ENCODE measurements at places on chromosomes 12 and 14.

DNA sequence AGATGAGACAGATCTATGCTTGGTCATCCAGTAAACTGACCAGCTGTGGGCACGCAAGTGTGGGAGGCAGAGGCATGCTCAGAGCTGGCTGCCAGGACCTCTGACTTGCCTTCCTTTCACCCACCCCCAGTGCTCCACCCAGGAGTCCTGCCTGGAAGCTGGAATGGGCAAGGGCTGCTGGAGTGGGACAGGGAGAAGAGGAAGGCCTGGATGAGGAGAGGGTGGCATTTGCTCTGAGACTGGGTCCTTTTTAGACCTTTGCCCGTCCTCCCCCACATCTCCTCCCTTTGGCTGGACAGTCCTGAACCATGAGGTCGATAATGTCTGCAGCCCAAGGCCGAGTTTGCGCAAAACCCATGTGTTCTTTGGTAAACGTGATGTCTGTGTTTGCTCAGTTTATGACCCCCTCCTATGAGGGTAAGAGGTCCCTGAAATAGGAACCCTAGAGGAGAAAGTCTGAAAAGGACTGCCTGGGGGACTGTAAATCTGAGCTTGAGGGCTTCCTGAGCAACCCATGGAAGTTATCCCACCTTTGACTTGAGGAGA, 3.8 kb upstream of the INHBE start:
- H3K4me1 ChIP-seq, result peaks cover 8% of the 10 kb centered on the region
- DNase-seq, result no peak
- H3K4me3 ChIP-seq, result no peak overlapping the region
- H3K27me3 ChIP-seq, result no peaks in the 10 kb centered on the region

GRCh38 chr12:79844693-79845092, 90.2 kb downstream of the PPP1R12A start:
- peak; percentile 47 for DNase-seq
- H3K4me3 ChIP-seq, result no peak overlapping the region
- no peaks in the 10 kb centered on the region for H3K4me1 ChIP-seq
- H3K36me3 ChIP-seq, result no peaks in the 10 kb centered on the region

DNA sequence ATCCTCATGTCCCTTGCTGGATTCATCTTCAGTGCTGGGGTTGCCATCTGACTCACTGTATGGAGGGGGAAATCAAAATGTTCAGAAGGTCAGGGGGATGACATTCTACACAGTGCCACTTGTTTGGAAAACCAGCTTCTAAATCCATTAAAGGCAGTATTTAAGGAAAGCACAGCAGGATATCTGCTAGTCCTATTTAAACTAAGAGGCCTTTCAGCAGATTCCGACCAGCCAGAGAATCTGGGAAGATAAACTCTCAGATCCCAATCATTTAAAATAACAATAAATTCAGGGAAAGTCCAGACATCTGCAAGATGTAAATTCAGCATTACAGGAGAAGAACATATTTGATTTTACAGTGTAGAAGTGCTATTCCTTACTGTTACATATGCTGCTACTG, 3.8 kb downstream of the SIX4 start:
- H3K27ac ChIP-seq, result no peak overlapping the region
- DNase-seq, result no peak

GRCh38 chr12:46403719-46404070, 31.1 kb upstream of the SLC38A2 start:
- H3K36me3 ChIP-seq, result no peaks in the 10 kb centered on the region
- peaks cover 2% of the 10 kb centered on the region for H3K4me1 ChIP-seq
- H3K27me3 ChIP-seq, result no peaks in the 10 kb centered on the region
- no peak for DNase-seq
- H3K27ac ChIP-seq, result no peak overlapping the region
- H3K4me3 ChIP-seq, result no peak overlapping the region

DNA sequence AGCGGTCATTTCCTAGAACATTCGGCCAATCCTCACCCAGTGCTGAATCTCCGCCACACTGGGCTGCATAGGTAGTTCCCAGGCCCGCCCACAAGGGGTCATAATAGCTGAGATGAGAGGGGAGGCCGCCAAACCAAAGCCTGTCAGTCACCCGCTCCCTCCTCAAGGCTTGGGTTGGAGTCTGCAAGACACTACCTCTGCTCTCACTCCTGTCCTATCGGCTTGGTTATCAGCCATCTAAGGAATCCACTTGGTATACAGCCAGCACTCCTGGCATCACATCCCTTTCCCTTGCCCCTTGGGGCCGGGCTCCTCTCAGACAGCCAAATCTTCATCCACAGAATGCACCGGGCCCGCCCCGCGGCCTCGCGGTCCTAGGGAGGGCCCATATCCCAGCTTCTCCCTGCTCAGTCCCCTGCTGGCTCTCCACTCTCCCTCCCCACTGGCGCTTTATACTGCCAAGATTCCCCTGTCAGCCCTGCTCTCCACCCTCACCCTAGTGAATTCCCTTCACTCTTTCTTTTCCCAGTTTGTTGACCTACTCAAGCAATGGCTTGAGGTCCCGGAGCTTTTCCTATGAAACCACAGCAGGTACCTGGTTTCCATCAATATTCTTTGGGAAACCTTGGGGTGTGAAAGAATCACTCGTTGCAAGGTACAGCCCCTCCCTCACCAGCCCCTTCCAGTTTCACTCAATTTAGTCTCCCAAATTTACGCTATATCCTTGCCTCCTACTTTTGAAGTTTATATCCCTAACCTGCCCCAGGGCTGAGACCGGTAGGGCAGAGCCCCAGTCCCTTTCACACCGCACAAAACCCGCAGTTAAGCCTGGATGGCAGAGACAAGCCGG, 1.4 kb downstream of the IFFO1 start:
- H3K27ac ChIP-seq, result no peak overlapping the region
- H3K4me3 ChIP-seq, result peak overlapping the region; percentile 50

- DNase-seq, result no peak
- no peak overlapping the region for H3K27ac ChIP-seq
- no peak overlapping the region for H3K4me3 ChIP-seq
- H3K36me3 ChIP-seq, result no peaks in the 10 kb centered on the region
These were observed 45.3 kb upstream of the RAP1B start for GRCh38 chr12:68565391-68565903.

DNA sequence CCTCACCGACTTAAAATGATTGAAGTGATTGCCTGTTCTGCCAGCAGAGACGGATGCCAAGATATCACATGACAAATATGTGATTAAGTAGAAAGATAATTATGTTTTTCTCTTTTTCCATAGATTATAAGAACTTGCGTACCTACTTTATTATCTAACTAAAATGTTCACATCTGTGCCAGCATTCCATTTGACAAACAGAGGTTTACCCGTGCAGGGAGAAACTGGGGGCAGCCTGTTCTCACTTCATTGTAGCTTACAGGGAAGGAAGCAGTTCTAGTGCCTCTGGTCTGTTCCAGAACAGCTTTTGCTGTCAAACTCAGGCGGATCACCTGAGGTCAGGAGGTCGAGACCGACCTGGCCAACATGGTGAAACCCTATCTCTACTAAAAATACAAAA, 29.6 kb downstream of the CCDC62 start:
- DNase-seq, result no peak
- no peaks in the 10 kb centered on the region for H3K4me1 ChIP-seq
- H3K4me3 ChIP-seq, result no peak overlapping the region
- no peak overlapping the region for H3K27ac ChIP-seq
- H3K36me3 ChIP-seq, result no peaks in the 10 kb centered on the region

GRCh38 chr12:50088577-50089335, 3.6 kb downstream of the SMARCD1 start:
- no peak for DNase-seq
- H3K4me1 ChIP-seq, result no peaks in the 10 kb centered on the region
- H3K36me3 ChIP-seq, result peaks cover 27% of the 10 kb centered on the region
- no peak overlapping the region for H3K4me3 ChIP-seq
- no peak overlapping the region for H3K27ac ChIP-seq
- H3K27me3 ChIP-seq, result no peaks in the 10 kb centered on the region

DNA sequence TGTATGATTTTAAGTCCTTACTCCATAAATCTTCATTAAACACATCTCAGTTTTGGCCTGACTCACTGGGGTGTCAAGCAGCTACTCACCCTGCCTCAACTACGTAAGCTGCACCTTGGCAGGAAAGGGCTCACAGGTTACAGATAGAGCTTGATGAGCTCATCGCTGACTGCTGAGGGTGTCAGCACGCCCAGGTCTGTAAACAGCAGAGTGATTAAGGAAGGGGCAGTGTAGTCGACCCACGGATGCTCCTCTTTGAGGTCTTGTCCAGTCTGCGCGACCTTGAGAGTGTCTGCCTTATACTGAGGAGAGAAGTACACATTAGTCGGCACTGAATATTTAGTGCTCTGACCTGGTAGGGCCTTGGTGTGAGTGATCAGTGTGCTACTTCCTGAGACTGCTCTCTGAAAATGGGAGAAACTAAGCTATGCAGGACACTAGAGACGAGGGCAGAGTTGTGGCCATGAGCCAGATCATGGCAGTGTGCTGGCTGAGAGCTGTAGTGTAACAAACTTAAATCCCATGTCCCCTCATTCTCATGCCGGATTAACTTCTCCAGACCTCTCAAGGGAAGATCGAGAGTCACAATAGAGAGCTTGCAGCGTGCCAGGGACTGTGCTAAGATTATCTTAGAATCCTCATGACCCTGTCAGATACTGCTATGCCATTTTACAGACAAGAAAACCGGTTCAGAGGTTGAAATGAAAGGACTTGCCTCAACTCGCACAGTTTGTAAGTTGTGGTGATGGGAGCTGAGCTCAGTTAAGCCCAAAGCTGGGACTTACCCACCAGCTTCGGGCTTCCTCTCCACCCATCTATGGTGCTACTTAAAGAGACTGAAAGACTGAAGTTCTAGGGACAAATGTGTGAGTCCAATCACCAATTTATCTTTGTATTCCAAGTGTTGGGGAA, 11.6 kb downstream of the EIF2B1 start:
- no peak for DNase-seq
- no peaks in the 10 kb centered on the region for H3K27me3 ChIP-seq

- no peak overlapping the region for H3K4me3 ChIP-seq
- peaks cover 7% of the 10 kb centered on the region for H3K4me1 ChIP-seq
- H3K36me3 ChIP-seq, result no peaks in the 10 kb centered on the region
- no peaks in the 10 kb centered on the region for H3K27me3 ChIP-seq
- H3K27ac ChIP-seq, result no peak overlapping the region
These were observed 12.8 kb downstream of the SERPINA1 start for GRCh38 chr14:94375552-94376107.

GRCh38 chr12:22893878-22894277, 268.9 kb downstream of the ETNK1 start:
- H3K27me3 ChIP-seq, result no peaks in the 10 kb centered on the region
- no peak overlapping the region for H3K27ac ChIP-seq
- no peaks in the 10 kb centered on the region for H3K4me1 ChIP-seq
- no peaks in the 10 kb centered on the region for H3K36me3 ChIP-seq

DNA sequence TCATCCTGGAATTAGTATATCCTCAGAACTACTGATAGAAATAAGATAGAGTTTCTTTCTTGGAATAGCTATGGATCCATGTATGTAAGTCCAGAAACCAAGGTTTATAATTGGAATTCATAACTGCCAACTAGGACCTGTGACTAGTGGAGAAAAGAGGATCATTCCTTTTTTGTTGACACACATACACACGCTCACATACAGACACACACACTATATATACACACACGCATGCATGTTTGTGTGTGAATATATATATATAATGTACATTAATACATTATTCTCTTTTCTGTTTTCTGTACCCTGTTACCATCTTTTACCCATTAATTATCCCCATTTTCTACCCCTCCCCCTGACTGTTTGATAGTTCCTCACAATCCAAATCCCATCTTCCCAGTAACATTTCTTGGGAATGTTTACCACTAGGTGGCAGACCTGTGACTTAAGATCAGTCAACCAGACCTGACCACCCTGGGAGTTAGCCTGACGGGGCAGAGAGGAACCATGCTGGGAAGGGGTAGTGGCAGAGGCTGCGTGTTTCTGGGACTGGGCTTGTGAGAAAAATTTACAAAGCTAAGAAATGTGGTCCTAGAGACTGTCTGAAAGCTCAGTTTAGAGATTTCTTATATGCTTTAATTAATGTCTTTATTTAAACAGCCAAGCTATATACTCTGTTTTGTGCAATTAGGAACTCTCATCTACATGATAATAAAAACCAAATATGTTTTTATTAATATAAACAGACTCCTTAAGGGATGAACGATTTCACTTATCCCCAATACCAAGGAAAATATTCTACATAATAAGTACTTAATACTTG, 308.0 kb downstream of the PPFIA2 start:
- H3K36me3 ChIP-seq, result no peaks in the 10 kb centered on the region
- H3K27ac ChIP-seq, result no peak overlapping the region
- no peaks in the 10 kb centered on the region for H3K27me3 ChIP-seq
- no peak overlapping the region for H3K4me3 ChIP-seq
- peak; percentile 77 for DNase-seq
- H3K4me1 ChIP-seq, result no peaks in the 10 kb centered on the region

GRCh38 chr12:98156697-98157096, 358.7 kb upstream of the TMPO start:
- H3K27ac ChIP-seq, result no peak overlapping the region
- no peak overlapping the region for H3K4me3 ChIP-seq
- H3K4me1 ChIP-seq, result no peaks in the 10 kb centered on the region

DNA sequence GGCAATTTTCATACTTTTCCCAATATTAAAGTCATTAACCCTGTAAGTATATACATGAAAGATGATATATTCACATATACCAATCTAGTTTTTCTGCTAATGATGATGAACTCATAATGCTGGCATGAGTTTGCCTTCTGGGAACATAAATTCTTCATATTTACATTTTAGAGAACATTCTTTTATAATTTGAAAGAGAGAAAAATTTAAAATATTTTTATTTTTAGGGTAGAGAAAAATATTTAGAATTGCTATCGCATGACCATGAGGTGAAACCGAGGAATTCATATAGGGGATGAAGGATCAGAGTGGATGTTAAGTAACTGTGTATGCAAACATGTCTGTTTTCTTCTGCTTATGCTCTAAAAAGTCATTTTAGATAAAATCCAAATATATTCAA, 825.3 kb upstream of the FLRT2 start:
- DNase-seq, result no peak
- H3K4me1 ChIP-seq, result no peaks in the 10 kb centered on the region
- H3K27me3 ChIP-seq, result no peaks in the 10 kb centered on the region
- H3K27ac ChIP-seq, result no peak overlapping the region
- H3K36me3 ChIP-seq, result no peaks in the 10 kb centered on the region

- H3K36me3 ChIP-seq, result no peaks in the 10 kb centered on the region
- no peaks in the 10 kb centered on the region for H3K27me3 ChIP-seq
- H3K27ac ChIP-seq, result no peak overlapping the region
- H3K4me1 ChIP-seq, result no peaks in the 10 kb centered on the region
- H3K4me3 ChIP-seq, result no peak overlapping the region
These were observed 8.0 kb upstream of the ASB8 start for GRCh38 chr12:48165089-48165981.

DNA sequence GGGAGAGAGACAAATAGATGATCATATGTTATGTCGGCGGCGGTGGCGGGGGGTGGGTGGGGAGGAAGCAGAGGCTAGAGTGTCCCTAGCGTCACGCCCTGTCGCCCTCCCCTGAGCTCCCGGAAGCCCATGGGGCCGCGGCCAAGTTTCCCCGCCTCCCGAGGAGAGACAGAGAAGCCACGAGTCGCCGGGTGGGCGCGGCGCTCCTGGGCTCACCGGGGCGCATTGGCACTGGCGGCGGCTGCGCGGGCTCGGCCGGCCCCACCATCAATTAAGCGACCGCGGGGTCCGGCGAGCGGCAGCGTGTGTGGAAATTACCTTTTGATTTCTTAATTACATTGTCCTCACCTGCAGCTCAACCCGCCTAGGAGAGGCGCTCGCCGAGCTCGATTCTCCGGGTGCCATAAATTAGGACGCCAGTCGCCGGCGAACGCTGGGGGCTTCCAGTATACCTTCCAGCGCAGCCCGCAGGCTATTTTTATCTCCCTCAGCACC, 119.9 kb upstream of the LHX5 start:
- H3K27ac ChIP-seq, result no peak overlapping the region
- H3K4me1 ChIP-seq, result peaks cover 4% of the 10 kb centered on the region
- no peaks in the 10 kb centered on the region for H3K27me3 ChIP-seq
- peak overlapping the region; percentile 29 for H3K4me3 ChIP-seq
- no peak for DNase-seq

Data from iPS DF 6.9 (cell line).